ENCODE measurements at places on chromosomes 3 and 15. TPM values are rescaled to one million over a fixed set of nuclear protein-coding genes. Genes with fewer than 3 reads are reported as not detected.

The IP6K2 gene
- polyA plus RNA-seq = 110 TPM

The MRPS25 gene
- 22.8 TPM for polyA plus RNA-seq

The CCDC39 gene
- not detected for polyA plus RNA-seq

The TICRR gene
- polyA plus RNA-seq = 1.3 TPM

The APOD gene
- polyA plus RNA-seq = 0.41 TPM

The ANKRD34C gene
- polyA plus RNA-seq = not detected

The MAP1A gene
- 48.5 TPM for polyA plus RNA-seq

The FMN1 gene
- 3.7 TPM for polyA plus RNA-seq

The FOXL2NB gene
- 0.04 TPM for polyA plus RNA-seq

The ILDR1 gene
- polyA plus RNA-seq = not detected

The GOLGA8M gene
- 0.22 TPM for polyA plus RNA-seq

The SLC12A1 gene
- polyA plus RNA-seq = not detected

The COPS2 gene
- 135 TPM for polyA plus RNA-seq
